A673 (cell line): ENCODE measurements at places on chromosomes 12 and 14. TPM values are rescaled to one million over a fixed set of nuclear protein-coding genes. Genes with fewer than 3 reads are reported as not detected.

DNA sequence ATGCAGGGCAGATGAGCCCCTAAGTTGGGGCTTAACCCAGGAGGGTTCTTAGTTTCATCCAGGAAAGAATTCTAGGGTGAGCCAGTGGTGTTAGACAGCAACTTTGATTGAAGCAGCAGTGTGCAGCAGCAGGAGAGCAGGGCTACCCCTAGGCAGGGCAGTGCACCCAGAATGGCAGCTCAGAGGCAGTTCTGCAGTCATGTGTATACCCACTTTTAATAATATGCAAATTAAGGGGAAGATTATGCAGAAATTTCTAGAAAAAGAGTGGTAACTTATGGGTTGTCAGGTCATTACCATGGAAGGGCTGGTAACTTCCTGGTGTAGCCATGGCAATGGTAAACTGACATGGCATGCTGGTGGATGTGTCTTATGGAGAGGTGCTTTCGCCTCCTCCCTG, 297.5 kb downstream of the PCNX1 start:
- H3K4me1 ChIP-seq, result no peaks in the 10 kb centered on the region
- no peak overlapping the region for H3K27ac ChIP-seq
- no peaks in the 10 kb centered on the region for H3K36me3 ChIP-seq
- no peak overlapping the region for H3K4me3 ChIP-seq

The RNASE7 gene
- not detected in 2 replicates for total RNA-seq

GRCh38 chr14:103185051-103186029, 62.1 kb downstream of the TNFAIP2 start:
- no peaks in the 10 kb centered on the region for H3K4me1 ChIP-seq
- H3K27ac ChIP-seq, result no peak overlapping the region
- no peaks in the 10 kb centered on the region for H3K36me3 ChIP-seq
- no peaks in the 10 kb centered on the region for H3K27me3 ChIP-seq
- no peak overlapping the region for H3K4me3 ChIP-seq
- DNase-seq, result peak; percentile 65

GRCh38 chr12:117134059-117134458, 34.8 kb upstream of the TESC start:
- H3K4me1 ChIP-seq, result no peaks in the 10 kb centered on the region
- H3K4me3 ChIP-seq, result no peak overlapping the region
- no peaks in the 10 kb centered on the region for H3K27me3 ChIP-seq
- H3K27ac ChIP-seq, result no peak overlapping the region
- no peaks in the 10 kb centered on the region for H3K36me3 ChIP-seq
- DNase-seq, result no peak

The P2RX7 gene
- 0.17 and 0.42 TPM in 2 replicates for total RNA-seq

- H3K27ac ChIP-seq, result peak overlapping the region; percentile 43
- DNase-seq, result no peak
- H3K4me3 ChIP-seq, result no peak overlapping the region
- no peaks in the 10 kb centered on the region for H3K27me3 ChIP-seq
- H3K4me1 ChIP-seq, result peaks cover 46% of the 10 kb centered on the region
- H3K36me3 ChIP-seq, result no peaks in the 10 kb centered on the region
Observed at GRCh38 chr12:89319606-89320005, 32.7 kb downstream of the DUSP6 start.

The IL25 gene
- not detected in 2 replicates for total RNA-seq

The ARL6IP4 gene
- 180 and 189 TPM in 2 replicates for total RNA-seq

DNA sequence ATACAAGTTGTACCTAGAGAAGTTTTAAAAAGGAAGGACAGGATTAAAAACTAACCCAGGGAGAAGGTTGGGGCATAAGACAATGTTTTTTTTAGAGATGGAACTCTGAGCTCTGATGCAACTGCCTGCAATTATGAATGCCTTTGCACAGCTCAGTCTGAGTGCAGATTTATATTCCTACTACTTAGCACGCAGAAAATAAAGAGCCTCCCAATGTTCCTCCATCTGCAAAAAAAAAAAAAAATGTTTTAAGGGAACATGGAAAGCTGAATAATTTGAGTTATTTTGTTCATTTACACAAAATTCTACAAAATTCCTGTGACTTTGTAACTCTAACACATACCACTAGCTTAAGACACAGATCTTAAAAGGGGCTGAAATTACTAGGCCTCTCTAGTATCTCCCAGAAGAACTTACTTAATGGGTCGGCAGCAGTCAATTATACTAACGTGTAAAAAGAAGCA, 15.7 kb downstream of the CLIP1 start:
- no peaks in the 10 kb centered on the region for H3K36me3 ChIP-seq
- H3K27ac ChIP-seq, result peak overlapping the region; percentile 93
- no peaks in the 10 kb centered on the region for H3K27me3 ChIP-seq
- no peak overlapping the region for H3K4me3 ChIP-seq
- peaks cover 48% of the 10 kb centered on the region for H3K4me1 ChIP-seq

The STAC3 gene
- 7.0 and 8.4 TPM in 2 replicates for total RNA-seq

DNA sequence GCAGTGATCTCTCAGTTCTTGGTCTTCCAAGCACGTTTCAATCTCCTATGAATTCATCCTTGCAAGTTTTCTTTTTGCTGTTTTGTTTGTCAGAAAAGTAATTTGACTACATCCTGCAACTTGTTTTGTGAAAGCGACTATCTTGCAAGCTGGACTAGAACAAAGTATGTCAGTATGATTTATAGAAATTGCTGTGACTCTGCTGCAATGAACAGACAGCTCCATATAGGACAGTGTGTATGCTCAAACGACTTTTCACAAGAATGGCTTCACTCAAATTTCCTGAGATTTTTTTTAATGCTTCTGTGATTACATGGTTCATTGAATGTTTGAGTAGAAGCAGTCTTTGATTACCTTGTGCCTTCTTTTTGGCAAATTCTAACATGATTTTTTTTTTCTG, 123.5 kb upstream of the TRHDE start:
- DNase-seq, result peak; percentile 9
- no peaks in the 10 kb centered on the region for H3K36me3 ChIP-seq
- H3K4me1 ChIP-seq, result no peaks in the 10 kb centered on the region
- no peak overlapping the region for H3K27ac ChIP-seq
